T-helper 17 cell (primary cell): ENCODE measurements at places on chromosomes 13 and 19.
A peak's percentile ranks its signal among the peaks of the same experiment; 100 is the strongest.

DNA sequence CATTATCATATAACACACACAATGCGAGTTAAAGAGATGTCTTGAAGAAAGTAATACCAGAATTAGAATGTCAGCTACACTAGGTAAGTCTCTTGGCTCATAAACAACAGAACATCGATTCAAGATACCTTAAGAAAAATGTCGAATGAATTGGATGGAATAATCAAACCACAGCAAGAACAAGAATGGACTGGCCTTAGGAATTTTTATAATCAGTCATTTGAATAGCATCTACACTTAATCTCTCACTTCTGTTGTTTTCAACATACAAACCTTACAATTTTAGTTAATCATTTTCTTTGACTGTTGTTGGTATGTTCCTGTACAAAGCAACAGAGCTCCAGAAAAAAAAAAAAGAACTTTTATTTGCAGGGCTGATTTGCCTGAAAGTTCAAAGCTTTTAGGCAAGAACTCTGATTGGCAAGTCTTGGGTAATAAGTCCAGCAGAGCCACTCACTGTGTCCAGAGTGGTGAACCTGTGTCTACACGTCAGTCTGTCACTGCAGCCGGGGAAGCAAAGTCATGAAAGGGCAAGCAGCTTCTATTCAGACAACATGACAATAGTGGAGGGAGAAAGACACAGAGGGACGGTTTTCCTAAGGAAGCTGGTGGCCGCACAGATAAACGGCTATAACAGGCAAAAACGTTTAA, 1026.1 kb upstream of the MIR17HG start:
- H3K27me3 ChIP-seq = no peaks in the 10 kb centered on the region
- H3K4me1 ChIP-seq = no peaks in the 10 kb centered on the region
- H3K36me3 ChIP-seq = no peaks in the 10 kb centered on the region
- no peak for DNase-seq
- H3K27ac ChIP-seq = no peak overlapping the region

DNA sequence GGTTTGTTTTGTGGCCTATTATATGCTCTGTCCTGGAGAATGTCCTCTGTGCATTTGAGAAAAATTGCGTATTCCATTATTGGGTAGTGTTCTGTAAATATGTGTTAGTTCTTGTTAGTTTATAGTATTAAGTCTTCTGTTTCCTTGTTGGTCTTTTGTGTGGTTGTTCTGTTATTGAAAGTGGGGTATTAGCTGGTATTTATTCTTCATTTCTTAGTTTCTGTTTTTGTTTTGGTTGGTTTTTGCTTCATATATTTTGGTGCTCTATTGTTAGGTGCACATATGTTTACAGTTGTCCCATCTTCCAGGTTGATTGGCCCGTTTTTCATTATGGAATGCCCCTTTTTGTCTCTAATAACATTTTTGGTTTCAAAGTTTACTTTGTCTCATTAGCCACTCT, 77.3 kb downstream of the DNAJC15 start:
- DNase-seq = no peak
- H3K27ac ChIP-seq = no peak overlapping the region
- H3K36me3 ChIP-seq = peaks cover 2% of the 10 kb centered on the region
- H3K4me1 ChIP-seq = peaks cover 5% of the 10 kb centered on the region

- peaks cover 46% of the 10 kb centered on the region for H3K4me1 ChIP-seq
- peaks cover 8% of the 10 kb centered on the region for H3K36me3 ChIP-seq
- peak overlapping the region; percentile 90 for H3K4me3 ChIP-seq
- H3K27me3 ChIP-seq = peaks cover 29% of the 10 kb centered on the region
- peak overlapping the region; percentile 47 for H3K27ac ChIP-seq
Observed at GRCh38 chr19:40599331-40599901, 1.8 kb upstream of the LTBP4 start.

GRCh38 chr13:112574416-112574815, 13.5 kb downstream of the TUBGCP3 start:
- H3K27ac ChIP-seq = peak overlapping the region; percentile 67
- H3K27me3 ChIP-seq = no peaks in the 10 kb centered on the region

DNA sequence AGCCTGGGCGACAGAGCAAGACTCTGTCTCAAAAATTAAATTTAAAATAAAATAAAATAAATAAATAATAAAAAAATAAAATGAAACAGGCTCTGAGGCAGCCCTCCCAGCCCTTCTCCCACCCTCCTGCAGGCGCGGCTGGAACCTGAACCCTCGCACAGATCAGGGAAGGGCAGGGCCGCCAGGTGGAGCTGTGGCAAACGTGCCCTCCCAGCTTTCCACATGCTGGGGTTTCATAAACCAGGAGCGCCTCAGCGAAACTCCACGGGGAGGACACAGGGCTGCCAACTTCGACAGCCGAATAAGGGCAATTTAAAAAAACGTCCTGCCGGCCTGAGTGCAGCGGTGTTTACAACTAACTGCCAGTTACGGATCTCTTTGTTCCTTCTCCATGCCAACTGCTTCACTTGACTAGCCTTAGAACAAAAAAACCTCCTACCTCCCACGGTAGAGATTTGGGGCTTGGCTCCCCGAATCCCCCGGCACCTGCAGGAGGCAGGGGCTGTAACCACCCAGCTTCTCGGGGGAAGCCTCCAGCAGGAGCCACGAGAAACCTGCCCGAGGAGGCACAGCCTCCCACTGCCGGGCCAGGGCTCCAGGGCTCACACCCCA, 15.9 kb downstream of the ZNF787 start:
- peaks cover 24% of the 10 kb centered on the region for H3K4me1 ChIP-seq
- no peak for DNase-seq
- H3K27me3 ChIP-seq = no peaks in the 10 kb centered on the region
- peak overlapping the region; percentile 24 for H3K27ac ChIP-seq
- no peaks in the 10 kb centered on the region for H3K36me3 ChIP-seq

DNA sequence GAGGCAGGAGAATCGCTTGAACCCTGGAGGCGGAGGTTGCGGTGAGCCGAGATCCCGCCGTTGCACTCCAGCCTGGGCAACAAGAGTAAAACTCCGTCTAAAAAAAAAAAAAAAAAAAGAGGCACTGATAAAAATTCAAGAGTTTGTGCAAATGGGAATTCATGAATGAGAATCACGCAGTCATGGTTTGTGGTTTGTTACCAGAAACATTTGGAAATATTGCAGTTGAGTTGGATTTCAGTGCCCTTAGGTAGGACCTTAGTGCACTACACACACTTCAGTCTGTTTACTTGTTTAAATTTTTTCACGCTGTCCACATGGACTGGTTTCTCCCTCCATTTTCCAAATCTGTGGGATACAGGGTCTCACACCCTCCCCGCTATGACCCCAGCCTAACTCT, 28.4 kb downstream of the ZNF844 start:
- H3K27me3 ChIP-seq = peaks cover 10% of the 10 kb centered on the region
- H3K36me3 ChIP-seq = peaks cover 2% of the 10 kb centered on the region
- H3K4me3 ChIP-seq = peak overlapping the region; percentile 75
- no peak overlapping the region for H3K27ac ChIP-seq
- H3K4me1 ChIP-seq = peaks cover 4% of the 10 kb centered on the region

- no peak for DNase-seq
- peaks cover 2% of the 10 kb centered on the region for H3K36me3 ChIP-seq
- no peaks in the 10 kb centered on the region for H3K27me3 ChIP-seq
- H3K27ac ChIP-seq = no peak overlapping the region
- no peak overlapping the region for H3K4me3 ChIP-seq
Observed at GRCh38 chr19:18857223-18857622, 25.5 kb downstream of the UPF1 start.

DNA sequence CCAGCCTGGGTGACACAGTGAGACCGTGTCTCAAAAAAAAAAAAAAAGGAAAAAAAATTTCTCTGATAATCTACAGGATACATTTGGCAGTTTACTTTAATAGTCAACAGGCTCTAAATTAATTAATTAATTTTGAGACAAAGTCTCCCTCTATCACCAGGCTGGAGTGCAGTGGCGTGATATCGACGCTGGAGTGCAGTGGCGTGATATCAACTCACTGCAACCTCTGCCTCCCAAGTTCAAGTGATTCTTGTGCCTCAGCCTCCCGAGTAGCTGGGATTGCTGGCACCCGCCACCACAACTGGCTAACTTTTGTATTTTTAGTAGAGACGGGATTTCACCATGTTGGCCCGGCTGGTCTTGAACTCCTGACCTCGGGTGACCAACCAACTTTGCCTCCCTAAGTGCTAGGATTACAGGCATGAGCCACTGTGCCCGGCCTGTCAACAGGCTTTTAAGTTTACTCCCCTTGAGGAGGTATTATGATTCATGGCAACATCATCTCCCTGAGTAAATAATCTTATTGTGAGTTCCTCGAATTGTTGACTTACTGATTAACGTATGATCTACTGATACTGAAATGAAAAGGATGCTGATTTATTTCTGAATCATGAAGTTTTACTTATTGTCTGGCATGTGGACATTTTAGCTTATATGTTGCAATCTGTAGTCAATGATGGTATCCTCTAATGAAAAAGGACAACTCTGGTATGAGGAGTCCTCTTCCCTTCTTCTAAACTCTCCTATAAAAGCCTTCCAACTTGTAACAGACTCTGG, 21.3 kb upstream of the MTRF1 start:
- no peak overlapping the region for H3K27ac ChIP-seq
- no peaks in the 10 kb centered on the region for H3K36me3 ChIP-seq
- H3K27me3 ChIP-seq = peaks cover 15% of the 10 kb centered on the region

DNA sequence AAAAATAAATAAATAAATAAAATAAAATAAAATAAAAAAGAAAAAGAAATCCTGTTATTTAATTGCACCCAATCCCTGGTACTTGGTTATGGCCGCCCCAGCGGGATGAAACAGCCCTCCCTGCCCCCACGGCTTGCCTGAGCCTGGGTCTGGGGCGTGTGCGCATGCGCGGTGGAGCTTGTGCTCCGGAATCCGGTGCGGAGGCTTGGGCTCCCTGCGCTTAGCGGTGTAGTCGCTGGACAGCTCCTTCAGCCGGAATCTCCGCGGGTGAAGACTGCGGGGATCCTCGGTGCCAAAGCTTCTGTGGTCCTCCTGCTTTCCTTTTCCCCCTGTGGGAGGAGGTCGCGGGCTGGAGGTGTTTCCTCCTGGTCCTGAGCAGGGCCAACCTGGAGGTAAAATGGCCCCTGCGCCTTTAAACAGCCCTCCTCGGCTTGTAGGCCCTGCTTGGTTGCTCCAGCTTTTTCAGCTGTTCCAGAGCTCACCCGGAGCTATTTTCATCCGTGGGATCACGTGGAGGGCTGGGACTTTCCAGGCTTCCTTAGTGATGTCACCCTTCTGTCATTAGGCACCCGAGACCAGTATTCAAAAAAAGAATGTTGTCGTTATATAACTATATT, at the start of gene PLA2G4C:
TSS of gene PLA2G4C (minus strand) at position 468 of the 617 bp plus-strand sequence. CDS start 4,288 bp downstream, outside the sequence.
- no peaks in the 10 kb centered on the region for H3K27me3 ChIP-seq
- H3K4me1 ChIP-seq = peaks cover 8% of the 10 kb centered on the region
- H3K4me3 ChIP-seq = peak within 1 kb of the TSS; percentile 88
- peak within 1 kb of the TSS; percentile 97 for H3K27ac ChIP-seq
- DNase-seq = peak; percentile 73

DNA sequence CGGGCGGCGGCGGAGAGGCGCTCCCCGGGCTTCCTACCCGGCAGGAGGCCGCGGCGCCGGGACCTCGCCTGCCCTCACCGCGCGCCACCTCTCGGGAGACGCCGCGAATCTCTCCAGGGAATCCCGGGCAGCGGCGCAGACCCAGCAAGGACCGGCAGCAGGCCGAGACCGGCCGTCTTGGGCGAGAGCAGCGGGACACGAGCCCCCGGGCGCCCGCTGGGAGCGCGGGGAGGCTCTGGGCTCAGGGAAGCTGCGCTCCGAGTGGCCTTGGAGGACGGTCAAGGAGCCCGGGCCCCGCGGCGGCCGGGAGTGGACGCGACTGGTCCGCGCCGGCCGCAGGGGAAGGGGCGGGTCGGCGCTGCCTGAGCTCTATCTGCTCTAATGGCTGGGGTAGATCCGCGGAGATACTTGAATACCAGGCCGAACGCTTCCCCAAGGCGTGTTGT, 14.7 kb downstream of the CDX2 start:
- no peak for DNase-seq
- H3K36me3 ChIP-seq = peaks cover 3% of the 10 kb centered on the region
- H3K4me3 ChIP-seq = peak overlapping the region; percentile 84
- H3K27me3 ChIP-seq = peaks cover 60% of the 10 kb centered on the region
- H3K27ac ChIP-seq = no peak overlapping the region
- H3K4me1 ChIP-seq = peaks cover 10% of the 10 kb centered on the region

- peak overlapping the region; percentile 88 for H3K4me3 ChIP-seq
- peaks cover 9% of the 10 kb centered on the region for H3K36me3 ChIP-seq
- H3K27ac ChIP-seq = peak overlapping the region; percentile 95
- no peak for DNase-seq
Observed at GRCh38 chr19:48244281-48244680, 11.4 kb downstream of the CARD8 start.

DNA sequence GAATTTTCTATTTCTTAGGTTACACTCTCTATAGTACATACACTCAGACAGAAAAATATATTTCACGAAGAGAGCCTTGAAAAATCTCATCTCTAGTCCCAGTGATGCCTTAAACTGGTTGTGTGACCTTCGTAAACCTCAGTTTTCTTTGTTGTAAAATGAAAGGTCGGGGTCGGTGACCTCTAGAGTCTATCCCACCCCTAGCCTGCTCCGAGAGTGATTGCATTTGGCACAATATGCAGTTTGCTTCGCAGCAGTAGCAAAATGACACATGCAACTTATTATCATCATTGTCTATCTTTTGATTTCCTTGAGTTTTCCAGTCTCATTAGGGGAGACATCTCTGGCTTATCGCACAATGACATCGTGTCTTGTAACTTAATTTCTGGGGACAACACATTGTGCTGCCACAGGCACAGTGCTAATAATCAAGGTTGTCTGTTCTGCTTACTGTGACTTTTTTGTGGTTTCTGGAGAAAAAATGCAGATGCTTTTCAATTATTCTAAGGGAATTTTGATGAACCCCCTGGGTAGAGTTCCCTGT, 115.0 kb downstream of the GGACT start:
- no peaks in the 10 kb centered on the region for H3K27me3 ChIP-seq
- no peaks in the 10 kb centered on the region for H3K36me3 ChIP-seq
- no peak overlapping the region for H3K27ac ChIP-seq
- peaks cover 16% of the 10 kb centered on the region for H3K4me1 ChIP-seq
- no peak for DNase-seq

DNA sequence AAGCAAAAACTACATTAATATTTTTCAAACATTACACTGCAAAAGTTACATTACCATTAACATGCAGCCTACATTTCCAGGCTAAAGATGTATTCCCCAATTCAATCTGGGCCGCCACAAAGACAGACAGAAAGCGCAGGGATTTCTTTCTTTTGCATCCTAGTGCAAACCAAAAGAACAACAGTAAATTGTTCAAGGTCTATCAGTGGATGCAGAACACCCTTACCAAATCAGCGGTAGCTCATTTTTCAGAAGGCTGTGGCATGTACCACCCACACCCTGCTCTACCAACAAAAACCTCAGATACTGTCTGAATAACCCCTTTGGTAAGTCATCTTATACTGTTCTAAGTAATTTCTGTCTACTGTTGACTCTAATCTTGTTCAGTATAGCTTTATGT, 3.6 kb downstream of the TPT1 start:
- peaks cover 12% of the 10 kb centered on the region for H3K36me3 ChIP-seq
- no peak for DNase-seq
- peaks cover 82% of the 10 kb centered on the region for H3K4me1 ChIP-seq
- no peaks in the 10 kb centered on the region for H3K27me3 ChIP-seq

DNA sequence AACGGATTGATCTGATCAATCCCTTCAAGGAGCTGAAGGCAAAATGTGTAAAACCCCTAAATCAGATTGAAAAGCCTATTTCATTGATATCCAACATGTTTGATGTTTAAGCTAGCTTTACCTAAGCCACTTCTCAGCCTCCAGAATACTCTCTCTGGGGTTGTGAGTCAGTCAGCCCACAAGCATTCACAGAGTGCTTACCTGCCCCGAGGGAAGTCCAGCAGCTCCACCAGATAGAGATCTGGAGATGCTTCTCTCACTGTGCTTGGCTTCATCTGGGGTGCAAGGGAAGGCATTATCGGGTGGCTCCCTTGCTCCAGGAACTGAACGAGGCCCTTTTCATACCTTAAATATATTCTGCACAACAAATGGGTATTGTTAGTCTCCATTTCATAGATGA, 159.7 kb downstream of the OXGR1 start:
- H3K27ac ChIP-seq = no peak overlapping the region
- no peak overlapping the region for H3K4me3 ChIP-seq
- DNase-seq = no peak
- H3K36me3 ChIP-seq = no peaks in the 10 kb centered on the region
